ENCODE measurements at places on chromosomes 4 and X. TPM values are rescaled to one million over a fixed set of nuclear protein-coding genes. Genes with fewer than 3 reads are reported as not detected.

Gene ADGRL3
- 19.6 TPM for total RNA-seq

Gene UGT8
- not detected for total RNA-seq

Gene PCDH18
- total RNA-seq: 33.3 TPM

Gene STBD1
- 15.0 TPM for total RNA-seq

Gene NAA11
- total RNA-seq: not detected

Gene MBTPS2
- total RNA-seq: 21.9 TPM

Gene AR
- 3.3 TPM for total RNA-seq

Gene MAGEA2B
- total RNA-seq: not detected

Gene ARHGAP6
- 0.48 TPM for total RNA-seq

Gene TACR3
- not detected for total RNA-seq

Gene TEX11
- not detected for total RNA-seq

Gene BTK
- total RNA-seq: not detected

Gene ATP8A1
- total RNA-seq: 0.25 TPM

Gene AGTR2
- not detected for total RNA-seq

Gene SUPT20HL1
- total RNA-seq: not detected

Gene NEUROG2
- not detected for total RNA-seq

Gene MAGED4B
- total RNA-seq: 232 TPM

Gene STOX2
- 1.6 TPM for total RNA-seq

Gene TMPRSS11F
- total RNA-seq: not detected

Gene FHIP1A
- 1.7 TPM for total RNA-seq

Gene SPANXB1
- not detected for total RNA-seq

Gene GPR78
- total RNA-seq: 1.2 TPM

Gene NFXL1
- total RNA-seq: 11.9 TPM

Gene CDS1
- total RNA-seq: 0.30 TPM

Gene METTL14
- total RNA-seq: 29.3 TPM

Gene CABS1
- not detected for total RNA-seq

Gene DACH2
- not detected for total RNA-seq

Gene VCX
- not detected for total RNA-seq

Gene PGAM4
- total RNA-seq: not detected

Gene FAM184B
- not detected for total RNA-seq

Gene CAPN6
- 0.17 TPM for total RNA-seq

Gene OTUD6A
- total RNA-seq: not detected

Gene TMEM31
- total RNA-seq: not detected

Gene CYBB
- not detected for total RNA-seq

Gene BRS3
- not detected for total RNA-seq

Gene SYTL5
- 0.26 TPM for total RNA-seq

Gene MAP3K15
- total RNA-seq: not detected

Gene EMCN
- total RNA-seq: not detected

Gene P2RY8
- not detected for total RNA-seq

Gene RELL1
- total RNA-seq: 18.2 TPM

Gene SNCA
- total RNA-seq: 3.9 TPM

Gene MSMO1
- 83.3 TPM for total RNA-seq

Gene GC
- not detected for total RNA-seq

Gene DCUN1D4
- total RNA-seq: 51.8 TPM

Gene SSX3
- total RNA-seq: not detected

Gene ZMAT1
- 4.7 TPM for total RNA-seq

Gene TMEM144
- total RNA-seq: 2.6 TPM

Gene HSFX4
- total RNA-seq: not detected

Gene MAGEA9B
- not detected for total RNA-seq

Gene DMRTC1B
- total RNA-seq: not detected

Gene MXD4
- total RNA-seq: 82.7 TPM

Gene ETDB
- total RNA-seq: not detected

Gene TAF7L
- total RNA-seq: 0.39 TPM

Gene SMIM31
- total RNA-seq: not detected

Gene ARHGAP36
- total RNA-seq: not detected
